ENCODE measurements at places on chromosomes 3 and 15.

DNA sequence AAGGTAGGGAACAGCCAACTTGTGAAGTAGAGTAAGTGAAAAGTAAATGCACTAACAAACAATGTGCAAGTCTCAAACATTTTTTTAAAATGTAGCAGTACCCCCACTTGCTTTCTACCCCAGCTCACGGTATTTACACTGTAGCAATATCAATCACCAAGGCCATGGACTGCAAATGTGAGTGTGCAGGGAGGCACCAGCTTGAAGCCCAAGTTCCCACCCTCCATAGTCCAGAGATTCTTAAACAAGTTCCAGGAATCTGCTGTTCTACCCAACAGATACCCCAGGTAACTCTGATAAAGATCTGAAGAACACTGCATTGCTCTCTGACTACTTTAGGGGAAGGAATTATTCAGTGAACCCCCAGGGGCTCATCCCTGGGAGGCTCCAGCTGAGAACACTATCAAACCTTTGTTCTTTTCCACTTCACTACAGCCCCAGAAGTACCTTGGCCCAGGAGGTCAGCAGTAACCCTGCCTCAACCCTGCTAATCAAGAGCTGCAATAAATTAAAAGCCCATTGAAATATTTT, 86.1 kb downstream of the FOXP1 start:
- DNase-seq: no peak

GRCh38 chr3:16817197-16817596, 67.6 kb upstream of the PLCL2 start:
- DNase-seq: no peak

DNA sequence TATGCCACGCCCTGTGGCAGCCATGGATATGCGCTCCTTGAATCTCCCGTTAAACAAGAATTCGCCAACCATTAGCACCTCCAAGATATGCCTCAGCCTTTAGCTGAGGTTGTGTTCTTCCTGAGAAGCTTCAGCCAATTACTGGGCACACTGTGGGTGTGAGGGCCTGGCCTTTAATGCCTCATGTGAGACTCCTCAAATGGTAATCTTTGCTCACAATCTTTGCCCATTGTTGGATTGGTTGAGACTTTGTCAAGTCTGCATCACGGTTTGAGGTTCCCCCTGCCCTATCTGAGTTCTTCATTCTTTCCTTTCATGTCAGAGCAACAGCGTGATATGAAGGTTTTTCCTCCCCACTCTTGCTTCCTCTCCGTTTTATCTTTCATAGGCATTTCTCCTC, 108.1 kb upstream of the CCDC54 start:
- no peak for DNase-seq

DNA sequence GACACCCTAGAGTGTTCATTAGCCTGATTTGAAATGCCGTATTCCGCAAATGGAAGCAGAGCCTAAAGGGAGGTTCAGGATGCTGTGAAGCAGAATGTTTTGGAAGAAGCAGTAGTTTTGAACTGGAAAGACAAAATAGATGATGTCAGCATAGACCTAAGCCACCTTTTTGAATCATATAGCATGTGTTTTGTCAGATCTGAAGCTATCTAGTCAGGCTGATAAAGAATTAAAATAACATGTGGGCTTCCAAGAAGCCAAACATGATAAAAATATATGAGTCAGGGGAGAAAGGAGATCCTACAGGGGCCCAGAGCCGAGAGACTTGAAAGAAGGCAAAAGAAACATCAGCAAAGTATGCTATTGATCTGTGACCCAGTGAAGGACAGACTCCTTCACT, 47.2 kb upstream of the RASA2 start:
- DNase-seq: no peak

- DNase-seq: no peak
These were observed 272.2 kb upstream of the NR2E3 start for GRCh38 chr15:71538181-71538580.

DNA sequence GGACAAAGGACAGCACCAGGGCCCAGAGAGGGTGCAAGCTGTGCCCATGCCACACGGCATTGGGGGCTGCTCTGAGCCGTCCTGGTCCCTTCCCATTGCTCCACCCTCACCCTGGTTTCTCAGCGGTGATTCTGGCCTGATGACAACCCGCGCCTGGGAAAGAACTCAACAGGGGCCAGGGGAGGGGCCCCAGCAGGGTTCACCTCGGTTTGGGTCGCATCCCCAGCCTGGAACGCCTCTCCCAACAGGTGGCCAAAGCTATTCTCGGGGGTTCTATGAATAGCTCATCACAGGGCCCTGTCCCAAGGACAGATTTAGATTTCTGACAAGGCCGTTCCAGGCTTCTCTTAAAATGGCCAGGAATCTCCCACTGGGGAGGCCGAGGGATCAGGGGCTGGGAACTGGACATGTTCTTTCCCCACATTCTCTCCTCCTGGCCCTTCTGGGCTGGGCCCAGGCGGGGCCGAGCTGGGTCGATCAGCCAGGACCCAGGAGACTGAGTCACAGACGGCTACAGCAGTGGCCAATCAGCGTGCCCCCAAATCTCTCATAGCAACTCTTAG, 17.9 kb downstream of the GRIP2 start:
- no peak for DNase-seq

- DNase-seq: no peak
These were observed 39.1 kb downstream of the PRTG start for GRCh38 chr15:55703873-55704301.

DNA sequence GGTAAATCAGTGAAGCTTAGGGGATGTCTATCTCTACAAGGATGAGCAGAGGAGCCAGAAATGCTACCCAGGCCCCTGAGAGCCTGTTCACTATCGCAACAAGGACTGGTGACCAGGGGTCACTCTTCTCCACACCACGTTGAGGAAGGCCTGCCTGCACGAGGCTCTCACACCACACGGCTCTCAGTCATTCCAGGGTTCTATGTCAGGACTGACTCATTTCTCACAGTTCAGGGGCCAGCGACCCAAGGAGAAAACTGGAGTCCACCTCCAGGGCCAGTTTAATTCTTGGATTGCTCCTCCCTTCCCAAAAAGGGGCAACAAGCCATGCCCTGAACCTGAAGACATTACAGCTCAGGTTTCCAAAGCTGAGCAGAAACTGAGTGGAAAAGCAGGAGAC, 33.9 kb downstream of the ANP32A start:
- no peak for DNase-seq

DNA sequence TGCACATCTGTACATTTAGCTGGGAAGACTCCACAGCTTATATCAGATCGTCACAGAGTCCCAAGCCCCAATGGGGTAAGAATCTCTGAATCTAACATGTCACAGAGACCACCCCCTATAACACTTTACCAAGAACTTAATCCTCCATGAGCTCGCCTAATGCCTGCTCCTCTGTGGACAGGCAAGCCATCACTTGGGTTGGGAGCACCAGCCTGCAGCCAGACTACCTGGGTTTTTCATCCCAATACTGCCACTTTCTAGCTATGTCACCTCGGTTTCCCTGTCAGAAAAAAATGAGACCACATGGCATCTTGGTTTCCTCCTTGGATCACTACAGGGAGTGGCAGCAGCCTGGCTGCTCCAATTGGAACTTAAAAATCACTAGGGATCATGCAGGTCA, 277.9 kb upstream of the TLE3 start:
- DNase-seq: no peak

DNA sequence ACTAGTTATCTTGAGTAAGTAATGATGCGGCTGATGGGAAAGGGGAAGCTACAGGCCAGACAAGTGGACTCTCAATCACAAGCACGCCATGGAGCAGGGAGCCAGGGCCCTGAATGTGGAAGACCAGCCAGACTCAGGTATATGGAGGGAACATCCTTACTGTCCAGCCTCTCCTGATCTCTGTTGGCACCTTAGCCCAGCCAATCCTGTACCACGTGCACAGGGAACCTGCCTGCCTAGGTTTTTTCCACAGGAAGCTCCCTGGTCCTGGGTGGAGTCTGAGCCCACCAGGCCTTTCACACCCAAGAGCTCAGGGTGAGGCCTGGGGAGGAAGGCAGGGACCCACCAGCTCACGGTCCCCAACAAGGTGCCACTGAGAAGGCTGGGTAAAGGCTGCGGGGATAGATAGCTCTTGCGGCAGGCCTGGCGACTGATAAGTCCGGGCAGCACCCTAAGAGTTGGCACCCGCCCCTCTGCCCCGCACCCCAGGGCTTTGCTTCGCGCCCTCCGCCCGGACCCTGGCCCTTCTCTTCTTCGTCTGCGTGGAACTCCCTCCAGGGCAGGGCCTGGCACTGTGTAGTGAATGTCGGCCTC, 933 bp upstream of the APEH start:
- DNase-seq: no peak

GRCh38 chr3:150000641-150001040, 29.9 kb upstream of the PFN2 start:
- DNase-seq: no peak

- no peak for DNase-seq
These were observed 13.1 kb upstream of the LTF start for GRCh38 chr3:46477756-46478155.

DNA sequence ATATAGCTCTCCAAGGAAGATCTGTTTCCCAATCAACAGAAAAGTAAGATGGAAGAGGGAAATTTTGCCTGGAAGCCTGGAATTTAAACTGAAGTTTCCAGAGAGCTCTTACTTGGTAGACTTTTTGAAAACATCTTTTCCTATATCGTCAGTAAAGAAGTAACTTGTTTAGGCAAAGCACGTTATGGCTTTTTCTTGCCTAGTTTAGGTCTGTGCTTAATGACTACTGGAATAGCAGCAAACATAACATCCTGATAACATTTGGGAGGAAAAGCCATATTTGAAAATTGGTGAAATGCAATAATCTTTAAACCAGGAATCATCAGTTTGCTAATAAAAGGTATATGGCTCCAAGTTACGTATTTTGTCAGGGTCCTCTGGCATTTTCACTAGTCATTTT, 160.4 kb upstream of the CGNL1 start:
- DNase-seq: no peak

GRCh38 chr15:99371180-99372103, 120.2 kb downstream of the LRRC28 start:
- no peak for DNase-seq

GRCh38 chr3:101902041-101902440, 52.7 kb downstream of the NFKBIZ start:
- DNase-seq: no peak

DNA sequence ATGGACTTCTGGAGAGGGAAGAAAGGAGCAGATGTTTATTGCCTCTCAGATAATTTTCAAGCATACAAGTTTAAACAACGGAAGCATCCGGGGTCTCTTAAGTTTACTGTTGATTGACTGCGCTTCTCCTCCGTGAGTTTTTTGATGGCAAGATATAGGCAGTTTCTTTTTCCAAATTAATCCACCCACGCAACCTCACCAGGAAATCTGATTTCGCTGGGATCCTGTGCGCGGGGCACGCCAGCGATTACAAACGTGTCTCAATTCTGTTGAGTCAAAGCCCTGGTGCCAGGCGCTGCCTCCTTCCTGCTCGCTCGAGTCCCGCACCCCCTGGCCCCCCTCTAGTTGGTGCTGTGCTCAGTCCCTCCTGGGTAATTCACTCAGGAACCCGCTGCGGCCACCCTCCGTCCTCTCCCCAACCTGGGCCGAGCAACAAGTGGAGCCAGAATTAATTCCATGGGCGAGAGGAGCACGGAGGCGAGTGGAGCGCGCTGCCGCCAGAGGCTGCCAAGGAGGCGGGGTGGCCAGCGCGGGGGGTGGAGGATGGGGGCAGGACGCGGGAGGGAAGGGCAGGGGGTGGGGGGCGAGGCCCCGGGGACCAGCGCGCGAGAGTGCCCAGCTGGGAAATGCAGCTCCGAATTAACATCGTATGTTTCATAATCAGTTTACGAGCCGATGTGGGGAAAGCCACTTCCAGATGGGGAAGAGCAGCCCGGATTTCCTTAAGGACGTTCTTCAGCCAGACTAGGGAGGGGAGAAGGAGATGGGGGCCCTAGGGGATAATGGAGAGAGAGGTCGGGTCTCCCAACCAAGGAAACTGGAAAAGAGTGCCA, 6.0 kb downstream of the WNT5A start:
- no peak for DNase-seq
